NCI-H187 treated with DMSO at 0.1 percent for 48 hours (cell line): ENCODE measurements at places on chromosomes 2 and 18.

DNA sequence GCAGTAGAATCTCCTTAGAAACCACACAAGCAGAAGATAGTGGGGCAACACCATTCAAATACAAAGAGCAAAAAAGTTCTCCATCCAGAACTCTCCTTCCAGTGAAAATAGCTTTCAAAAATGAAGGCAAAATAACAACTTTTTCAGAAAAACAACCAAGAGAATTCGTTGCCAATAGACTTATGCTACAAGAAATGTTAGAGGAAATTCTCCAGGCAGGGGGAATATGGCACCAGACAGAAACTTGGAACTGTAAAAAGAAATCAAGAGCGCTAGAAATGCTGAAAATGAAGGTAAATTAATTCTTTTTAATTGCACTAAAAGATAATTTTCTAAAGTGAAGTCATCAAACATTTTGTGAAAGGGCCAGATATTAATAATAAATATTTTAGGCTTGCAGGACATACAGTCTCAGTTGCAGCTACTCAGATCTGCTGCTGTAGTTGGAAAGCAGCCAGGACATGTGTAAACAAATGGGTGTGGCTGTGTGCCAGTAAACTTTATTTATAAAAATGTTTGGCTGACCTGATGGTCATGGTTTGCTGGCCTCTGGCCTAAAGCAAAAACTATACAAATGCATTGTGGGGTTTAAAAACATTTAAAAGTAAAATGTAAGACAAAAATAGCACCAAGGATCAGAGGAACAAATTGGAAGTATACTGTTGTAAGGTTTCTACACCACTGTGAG lies 73.7 kb upstream of the TGFA start:
- no peak for DNase-seq

GRCh38 chr2:241977557-241978300 lies 108.2 kb downstream of the RTP5 start:
- no peak for DNase-seq

DNA sequence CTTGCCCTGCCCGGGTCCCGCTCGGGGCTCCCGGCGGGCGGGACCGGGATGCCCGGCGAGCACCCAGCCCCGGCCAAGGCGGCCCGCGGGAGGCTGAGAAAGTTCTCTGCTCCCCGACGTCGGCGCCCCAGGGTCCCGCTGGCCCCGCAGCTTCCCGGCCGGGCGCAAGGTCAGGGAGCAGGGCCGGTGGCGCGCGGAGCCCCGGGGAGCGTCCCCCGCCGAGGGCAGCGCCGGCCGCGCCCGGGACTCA lies 331 bp downstream of the SERPINE2 start:
- DNase-seq = no peak

DNA sequence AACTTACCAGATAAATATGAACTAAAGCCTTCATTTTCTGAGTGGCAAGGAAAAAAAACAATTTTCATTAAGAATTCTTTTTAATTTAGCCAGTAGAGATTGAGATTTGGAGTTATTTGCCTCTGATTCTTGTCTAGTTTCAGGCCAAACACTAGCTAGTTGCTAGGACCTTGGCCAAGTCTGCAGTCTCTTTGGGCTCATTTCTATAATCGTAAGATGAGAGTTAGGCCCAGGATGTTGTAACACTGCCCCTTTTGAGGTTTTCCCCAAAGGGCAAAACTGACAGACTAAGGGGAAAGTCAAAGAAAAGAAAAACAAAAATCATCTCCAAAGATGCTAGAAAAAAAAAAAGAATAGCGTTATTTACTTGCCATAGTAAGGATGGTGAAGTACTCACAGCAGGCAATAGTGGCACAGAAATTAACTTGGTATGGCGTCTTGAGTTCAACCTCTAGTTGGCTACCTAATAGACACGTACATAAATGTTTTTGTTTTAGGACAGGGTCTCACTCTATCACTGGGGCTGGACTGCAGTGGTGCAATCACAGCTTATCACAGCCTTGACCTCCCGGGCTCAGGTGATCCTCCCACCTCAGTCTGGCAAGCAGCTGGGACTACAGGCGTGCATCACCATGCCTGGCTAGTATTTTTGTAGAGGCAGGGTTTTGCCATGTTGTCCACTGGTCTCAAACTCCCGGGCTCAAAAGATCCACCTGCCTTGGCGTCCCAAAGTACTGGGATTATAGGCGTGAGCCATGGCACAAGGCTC lies 23.0 kb upstream of the ADAM17 start:
- DNase-seq = no peak

DNA sequence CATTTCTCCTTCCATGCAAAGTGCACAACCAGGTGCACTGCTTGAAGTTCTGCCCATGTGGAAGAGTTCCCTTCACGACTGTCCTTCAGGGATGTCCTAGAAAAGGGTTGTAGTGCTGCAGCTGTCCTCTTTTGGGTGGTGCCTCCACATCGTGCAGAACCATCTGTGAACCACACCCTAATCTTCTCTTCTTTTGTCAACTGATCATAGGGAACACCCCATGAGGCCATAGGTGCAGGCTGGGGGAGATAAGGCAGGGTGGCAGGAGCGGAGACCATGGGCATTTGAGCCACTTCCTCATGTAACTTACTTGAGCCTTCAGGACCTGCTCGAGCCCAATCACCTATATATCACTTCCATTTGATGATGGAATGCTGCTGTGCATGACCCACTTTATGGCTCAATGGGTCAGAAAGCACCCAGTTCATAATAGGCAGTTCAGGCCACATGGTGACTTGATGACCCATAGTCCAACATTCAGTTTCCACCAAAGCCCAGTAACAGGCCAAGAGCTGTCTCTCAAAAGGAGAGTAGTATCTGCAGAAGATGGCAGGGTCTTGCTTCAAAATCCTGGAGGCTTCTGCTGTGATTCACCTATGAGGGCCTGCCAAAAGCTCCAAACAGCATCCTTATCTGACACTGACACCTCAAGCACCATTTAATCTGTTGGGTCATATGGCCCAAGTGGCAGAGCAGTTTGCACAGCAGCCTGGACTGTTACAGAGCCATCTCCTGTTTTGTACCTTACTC lies 84.7 kb upstream of the CYRIA start:
- DNase-seq = no peak

GRCh38 chr2:229514273-229514895 lies 200.0 kb downstream of the DNER start:
- no peak for DNase-seq

GRCh38 chr2:233079953-233080835 lies 20.1 kb downstream of the INPP5D start:
- DNase-seq = no peak

DNA sequence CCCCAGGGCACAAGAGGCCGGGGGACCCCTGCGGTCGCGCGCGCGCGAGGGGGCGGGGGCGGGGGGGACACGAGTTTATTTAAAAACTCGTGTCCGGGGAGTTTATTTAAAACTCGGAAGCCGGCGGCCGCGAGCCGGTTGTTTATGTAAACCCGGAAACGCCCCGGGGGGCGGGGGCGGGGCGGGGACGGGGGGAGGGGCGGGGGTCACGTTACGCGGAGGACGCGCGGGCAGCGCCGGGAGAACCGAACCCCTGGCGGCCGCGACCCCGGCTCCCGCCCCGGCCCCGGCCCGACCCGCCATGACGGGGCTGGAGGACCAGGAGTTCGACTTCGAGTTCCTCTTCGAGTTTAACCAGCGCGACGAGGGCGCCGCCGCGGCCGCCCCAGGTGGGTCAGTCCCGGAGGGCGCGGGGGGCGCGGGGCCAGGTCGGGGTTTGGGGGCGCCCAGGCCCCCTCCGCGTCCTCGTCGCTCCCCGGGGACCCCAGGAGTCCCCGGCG lies 4.4 kb downstream of the NFATC1 start:
- no peak for DNase-seq

GRCh38 chr18:24553571-24554285 lies 93.3 kb downstream of the HRH4 start:
- DNase-seq = no peak

DNA sequence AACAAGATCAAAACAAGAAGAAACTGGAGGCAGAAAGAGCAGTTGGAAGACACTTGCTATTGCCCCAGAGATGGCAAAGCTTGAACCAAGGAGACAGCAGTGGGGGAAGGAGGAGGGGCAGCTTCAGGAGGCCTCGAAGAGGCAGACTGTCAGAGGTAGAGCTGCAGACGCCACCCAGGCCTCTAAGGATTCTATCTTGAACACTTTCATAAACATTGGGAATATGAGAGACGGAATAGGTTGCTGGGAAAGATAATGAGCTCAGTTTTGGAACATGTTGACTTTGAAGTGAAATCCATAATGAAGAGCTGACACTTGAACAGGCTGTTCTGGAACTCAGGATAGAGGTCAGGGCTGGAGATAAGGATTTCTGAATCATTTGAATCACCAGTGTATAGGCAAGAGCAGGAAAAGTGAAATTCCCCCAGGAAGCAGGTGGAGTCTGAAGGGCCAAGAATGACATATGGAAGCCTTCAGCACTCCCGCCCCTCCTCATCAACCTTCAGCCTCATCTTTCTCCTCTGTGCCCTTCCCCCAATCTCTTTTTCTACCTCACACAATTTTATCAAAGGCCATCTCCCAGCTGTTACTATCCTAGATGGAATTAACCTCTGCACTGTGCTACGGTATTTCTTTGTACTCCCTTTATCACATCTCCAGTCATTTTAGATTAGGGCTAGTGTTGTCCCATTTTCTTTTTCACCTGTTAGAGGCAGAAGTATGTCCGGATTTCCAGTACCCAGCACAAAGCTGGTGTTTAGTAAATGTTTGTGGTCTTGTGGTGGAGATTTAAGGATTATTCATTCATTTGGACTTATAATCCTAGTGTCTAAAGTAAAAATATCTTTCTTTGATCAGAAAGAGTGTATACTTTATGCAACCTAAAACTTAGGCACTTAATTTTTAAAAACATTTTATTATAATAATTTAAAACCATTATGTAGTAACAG lies 47.5 kb upstream of the RTN4 start:
- no peak for DNase-seq

DNA sequence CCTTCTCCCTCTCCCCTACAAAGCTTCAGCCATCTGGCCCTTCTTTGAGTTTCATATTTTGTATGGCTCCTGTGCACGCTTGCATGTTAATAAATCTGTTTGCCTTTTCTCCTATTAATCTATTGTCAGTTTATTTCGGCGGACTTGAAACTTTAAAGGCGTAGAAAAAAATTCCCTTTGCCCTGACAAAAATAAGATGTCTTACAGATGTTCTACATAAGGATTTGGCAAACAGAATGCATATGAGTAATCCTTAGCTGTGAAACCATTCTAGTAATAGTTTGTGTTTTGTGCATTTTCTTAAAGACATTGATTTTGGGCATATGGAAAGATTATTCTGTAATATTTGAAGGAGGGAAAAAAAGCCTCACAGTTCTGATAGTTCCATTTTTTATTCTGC lies 15.0 kb upstream of the BMPR2 start:
- no peak for DNase-seq

GRCh38 chr18:72555101-72555500 lies 11.0 kb upstream of the CBLN2 start:
- DNase-seq = no peak

GRCh38 chr2:62319070-62319469 lies 123.2 kb downstream of the B3GNT2 start:
- DNase-seq = no peak

- DNase-seq = no peak
Measured at GRCh38 chr18:79911344-79912270, 39.8 kb downstream of the SLC66A2 start.

- no peak for DNase-seq
Measured at GRCh38 chr18:43869451-43870008, 592.2 kb upstream of the SYT4 start.

GRCh38 chr18:8771930-8772329 lies 66.6 kb downstream of the MTCL1 start:
- DNase-seq = no peak

DNA sequence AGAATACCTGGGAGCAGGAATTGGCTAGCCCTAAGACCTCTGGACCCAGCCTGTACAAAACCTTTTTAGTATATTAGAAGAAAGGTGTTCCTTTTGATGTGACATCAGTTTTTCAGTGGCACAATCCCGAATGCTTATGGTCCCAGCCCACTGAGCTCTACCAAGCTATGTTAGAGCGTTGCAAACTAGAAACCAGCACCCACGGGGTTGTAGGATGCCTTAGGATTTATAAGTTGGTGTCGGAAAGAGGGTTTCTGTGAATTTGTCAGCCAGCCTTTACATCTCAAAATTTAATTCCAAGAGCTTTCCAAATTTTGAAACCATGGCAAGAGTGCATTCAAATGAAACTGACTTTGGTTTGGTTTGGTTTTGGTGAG lies 499 bp upstream of the LMAN1 start:
- no peak for DNase-seq

- no peak for DNase-seq
Measured at GRCh38 chr18:63143330-63143771, 176.2 kb downstream of the BCL2 start.

- DNase-seq = no peak
Measured at GRCh38 chr2:15894481-15895144, 45.7 kb upstream of the MYCN start.

DNA sequence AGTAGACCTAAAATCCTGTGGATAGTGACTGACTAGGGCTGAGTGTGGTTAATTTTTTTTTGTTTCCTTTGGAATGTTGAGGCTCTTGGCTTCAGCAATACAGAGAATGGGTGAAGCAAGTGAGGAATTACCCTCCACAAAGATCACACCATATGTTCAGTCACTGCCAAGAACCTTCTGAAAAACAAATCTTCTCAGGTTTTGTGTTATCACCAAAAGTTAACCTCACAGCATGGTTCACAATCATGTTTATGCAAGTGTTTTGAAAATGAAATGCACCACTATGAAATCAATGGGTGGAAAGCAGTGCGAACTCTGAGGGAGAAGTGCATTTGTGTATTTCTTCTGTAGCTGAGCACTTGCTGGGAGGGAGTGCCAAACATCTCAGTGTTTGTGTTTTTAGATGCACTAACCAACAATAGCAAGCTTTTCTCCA lies 44.4 kb downstream of the SPATS2L start:
- DNase-seq = no peak

DNA sequence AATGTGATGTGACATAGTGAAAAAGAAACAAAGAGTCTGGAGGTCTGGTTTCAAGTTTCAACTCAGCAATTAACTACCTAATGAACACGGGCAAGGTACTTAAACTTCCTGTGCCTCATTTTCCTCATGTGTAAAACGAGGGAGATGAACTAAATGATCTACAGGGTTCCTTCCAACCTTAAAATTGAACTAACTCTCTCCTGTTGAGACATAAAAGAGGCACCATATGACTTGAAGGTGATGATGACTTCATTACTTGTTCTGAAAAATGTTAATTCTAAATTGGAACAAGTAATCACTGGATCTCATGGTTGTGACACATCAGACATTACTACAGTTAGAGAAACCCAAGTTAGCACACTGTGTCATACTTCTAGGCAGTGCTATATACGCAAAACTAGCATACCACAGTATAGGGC lies 8.9 kb upstream of the REL start:
- no peak for DNase-seq
